Stimulated activated naive B cell treated with anti-CD40 and anti-IgM and Interleukin-4, amounts not matched to agents 10 μg/mL and 1 μg/mL and 100 μg/mL, for 72 hours (primary cell): ENCODE measurements at places on chromosomes 1 and 21.
A peak's percentile ranks its signal among the peaks of the same experiment; 100 is the strongest.

DNA sequence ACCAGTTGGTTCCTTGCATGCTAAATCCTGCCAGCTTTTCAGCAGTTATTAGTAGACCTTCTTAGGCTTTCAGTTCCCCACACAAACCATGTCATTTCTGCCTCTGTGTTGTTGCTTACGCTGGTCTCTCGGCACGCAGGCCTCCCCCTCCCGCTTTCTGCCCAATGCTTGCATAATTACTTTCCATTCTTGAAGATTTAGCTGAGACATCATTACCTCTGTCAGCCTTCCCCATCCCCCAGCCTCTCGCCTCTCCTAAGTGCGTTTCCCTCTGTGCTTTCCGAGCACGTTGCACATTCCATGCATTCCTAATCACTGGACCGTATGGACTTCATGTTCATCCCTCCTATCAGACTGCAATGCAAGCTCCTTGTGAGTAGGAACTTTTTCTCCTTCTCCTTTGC is 26.8 kb downstream of the TSHB start:
- no peaks in the 10 kb centered on the region for H3K4me1 ChIP-seq
- H3K36me3 ChIP-seq = no peaks in the 10 kb centered on the region
- H3K27me3 ChIP-seq = no peaks in the 10 kb centered on the region
- H3K27ac ChIP-seq = no peak overlapping the region
- H3K4me3 ChIP-seq = no peak overlapping the region

- no peaks in the 10 kb centered on the region for H3K36me3 ChIP-seq
- H3K27ac ChIP-seq = peak overlapping the region; percentile 21
- peaks cover 5% of the 10 kb centered on the region for H3K27me3 ChIP-seq
- H3K4me3 ChIP-seq = peak overlapping the region; percentile 80
- peaks cover 15% of the 10 kb centered on the region for H3K4me1 ChIP-seq
Measured at GRCh38 chr1:245310571-245311531, 156.1 kb downstream of the KIF26B start.

GRCh38 chr21:42289926-42290325 is 25.3 kb downstream of the TFF3 start:
- DNase-seq = no peak
- H3K27ac ChIP-seq = no peak overlapping the region
- no peaks in the 10 kb centered on the region for H3K27me3 ChIP-seq
- peaks cover 23% of the 10 kb centered on the region for H3K36me3 ChIP-seq

DNA sequence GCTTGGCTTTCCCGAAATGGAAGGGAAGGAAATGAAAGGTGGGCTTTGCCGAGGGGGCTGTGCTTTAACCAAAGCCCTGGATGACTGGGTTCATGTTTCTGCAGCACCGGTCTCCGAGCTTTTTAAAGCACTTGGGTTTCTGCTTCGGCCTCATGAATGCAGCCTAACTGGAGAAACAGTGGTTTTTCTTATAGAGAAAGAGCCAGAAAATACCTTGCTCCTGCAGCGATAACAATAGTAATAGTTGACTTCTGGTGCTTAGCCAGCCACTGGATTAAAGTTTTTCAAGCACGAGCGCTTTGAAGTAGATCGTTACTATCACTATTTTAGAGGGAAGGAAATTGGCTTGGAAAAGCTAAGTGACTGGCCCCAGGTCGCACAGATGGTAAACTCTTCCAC is 500 bp upstream of the DOCK7 start:
- no peaks in the 10 kb centered on the region for H3K27me3 ChIP-seq
- H3K36me3 ChIP-seq = no peaks in the 10 kb centered on the region
- peaks cover 24% of the 10 kb centered on the region for H3K4me1 ChIP-seq
- H3K4me3 ChIP-seq = peak overlapping the region; percentile 92
- no peak for DNase-seq

DNA sequence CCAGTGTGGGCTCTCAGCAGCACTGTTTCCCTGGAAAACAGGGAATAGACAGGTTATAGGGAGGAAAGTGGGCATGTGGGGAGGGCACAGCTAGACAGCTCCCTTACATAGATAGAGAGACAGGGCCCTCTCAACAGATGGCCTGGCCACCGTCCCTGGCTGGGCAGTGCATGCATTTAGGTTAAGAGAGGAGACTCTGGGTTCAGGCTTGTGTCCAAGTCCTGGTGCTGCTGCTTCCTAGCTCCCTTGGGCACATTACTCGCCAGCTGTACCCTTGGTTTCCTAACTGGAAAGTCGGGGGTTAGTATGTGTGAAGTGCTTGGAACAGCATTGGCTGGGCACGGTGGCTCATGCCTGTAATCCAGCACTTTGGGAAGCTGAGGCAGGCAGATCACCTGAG is 9.1 kb downstream of the PLOD1 start:
- no peak overlapping the region for H3K4me3 ChIP-seq
- DNase-seq = no peak
- H3K36me3 ChIP-seq = peaks cover 19% of the 10 kb centered on the region

DNA sequence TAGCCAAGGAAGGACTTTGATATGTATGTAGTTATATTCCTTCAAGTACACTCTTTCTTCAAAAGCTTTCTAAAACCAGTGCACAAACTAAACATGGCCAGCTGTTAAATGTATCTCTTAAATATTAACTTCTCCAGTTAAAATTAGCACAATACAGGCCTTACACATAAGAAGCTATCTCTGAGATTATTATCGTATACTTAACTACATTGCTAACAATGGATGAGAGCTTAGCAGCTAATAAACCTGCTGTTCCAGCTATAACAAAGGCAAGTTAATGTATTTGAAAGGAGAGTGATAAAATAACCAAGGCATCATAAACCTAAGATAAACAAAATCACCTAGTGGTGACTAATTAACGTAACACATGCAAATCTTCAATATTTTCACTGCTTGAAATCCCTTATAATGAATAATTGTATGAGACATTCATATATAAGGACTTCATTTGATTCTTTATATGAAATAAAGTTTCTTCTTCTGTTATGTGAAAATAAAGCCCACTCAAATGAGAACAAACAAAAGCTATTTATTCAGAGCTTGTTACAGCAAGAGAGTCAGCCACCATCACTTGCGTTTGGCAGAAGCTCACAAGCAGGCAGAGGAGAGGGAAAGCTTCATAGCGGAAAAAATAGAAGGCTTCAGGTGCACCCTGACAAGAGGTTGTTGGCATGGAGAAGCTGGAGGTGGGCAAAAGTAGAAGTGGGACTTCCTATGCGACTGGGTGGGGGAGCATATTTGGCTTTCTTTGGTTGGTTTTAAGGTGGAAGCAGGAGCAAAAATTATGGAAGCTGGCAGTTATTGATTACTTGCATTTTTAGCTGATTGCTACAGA is 274.1 kb upstream of the CHRM3 start:
- no peak overlapping the region for H3K27ac ChIP-seq
- H3K36me3 ChIP-seq = no peaks in the 10 kb centered on the region
- H3K4me3 ChIP-seq = no peak overlapping the region

GRCh38 chr1:200400556-200400955 is 9.3 kb downstream of the ZNF281 start:
- H3K4me1 ChIP-seq = peaks cover 22% of the 10 kb centered on the region
- H3K27ac ChIP-seq = no peak overlapping the region
- DNase-seq = no peak
